G401 (cell line): ENCODE measurements at places on chromosomes 3 and 15. TPM values are rescaled to one million over a fixed set of nuclear protein-coding genes. Genes with fewer than 3 reads are reported as not detected.

REC114 gene
- total RNA-seq, result not detected in 2 replicates

DNA sequence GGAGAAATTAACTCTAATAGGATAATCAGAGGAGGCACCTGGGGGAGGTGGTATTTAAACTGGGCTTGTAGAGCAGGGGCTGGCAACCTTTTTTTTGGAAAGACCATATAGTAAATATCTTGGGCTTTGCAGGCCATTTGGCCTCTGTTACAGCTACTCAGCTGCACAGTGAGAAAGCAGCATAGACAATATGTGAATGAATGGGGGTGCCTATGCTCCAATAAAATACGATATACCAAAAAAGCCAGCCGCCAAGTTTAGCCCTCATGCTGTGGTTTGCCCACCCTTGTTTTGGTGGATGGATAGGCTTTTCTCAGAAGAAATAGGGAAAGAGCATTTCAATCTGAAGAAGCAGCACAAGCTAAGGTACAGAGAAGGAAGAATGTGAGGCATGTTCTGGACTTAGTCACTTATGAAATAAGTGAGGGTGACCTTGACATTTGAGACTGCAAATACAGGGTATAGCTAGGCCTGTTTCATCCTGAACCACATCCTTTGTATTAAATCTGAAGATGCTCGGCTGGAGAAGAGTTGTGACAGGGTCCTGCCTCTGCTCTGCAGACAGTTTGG lies 131.0 kb upstream of the NR2E3 start:
- DNase-seq, result no peak

- no peak for DNase-seq
Measured at GRCh38 chr3:160616716-160617115, 51.3 kb upstream of the KPNA4 start.

DNA sequence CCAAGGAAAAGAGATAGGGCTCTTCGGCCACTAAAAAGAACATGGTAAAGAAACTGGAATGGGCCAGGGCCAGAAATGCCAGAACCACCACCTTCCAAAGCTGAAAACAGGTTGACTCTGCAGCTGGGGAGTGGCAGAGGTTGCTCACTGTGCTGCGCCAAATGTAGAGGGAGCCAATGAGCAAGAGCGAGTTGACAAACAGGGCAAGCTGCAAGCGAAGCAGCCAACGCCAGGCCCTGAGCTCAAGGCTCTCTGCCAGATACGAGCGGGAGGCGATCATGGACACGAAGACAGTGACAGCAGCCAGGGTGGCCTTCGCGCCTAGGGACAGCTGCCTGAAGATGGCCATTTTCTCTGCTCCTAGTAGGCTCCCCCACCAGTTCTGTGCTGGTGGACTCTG lies 3.1 kb downstream of the GLB1 start:
- DNase-seq, result no peak
